ENCODE measurements at places on chromosomes 3 and 15.

DNA sequence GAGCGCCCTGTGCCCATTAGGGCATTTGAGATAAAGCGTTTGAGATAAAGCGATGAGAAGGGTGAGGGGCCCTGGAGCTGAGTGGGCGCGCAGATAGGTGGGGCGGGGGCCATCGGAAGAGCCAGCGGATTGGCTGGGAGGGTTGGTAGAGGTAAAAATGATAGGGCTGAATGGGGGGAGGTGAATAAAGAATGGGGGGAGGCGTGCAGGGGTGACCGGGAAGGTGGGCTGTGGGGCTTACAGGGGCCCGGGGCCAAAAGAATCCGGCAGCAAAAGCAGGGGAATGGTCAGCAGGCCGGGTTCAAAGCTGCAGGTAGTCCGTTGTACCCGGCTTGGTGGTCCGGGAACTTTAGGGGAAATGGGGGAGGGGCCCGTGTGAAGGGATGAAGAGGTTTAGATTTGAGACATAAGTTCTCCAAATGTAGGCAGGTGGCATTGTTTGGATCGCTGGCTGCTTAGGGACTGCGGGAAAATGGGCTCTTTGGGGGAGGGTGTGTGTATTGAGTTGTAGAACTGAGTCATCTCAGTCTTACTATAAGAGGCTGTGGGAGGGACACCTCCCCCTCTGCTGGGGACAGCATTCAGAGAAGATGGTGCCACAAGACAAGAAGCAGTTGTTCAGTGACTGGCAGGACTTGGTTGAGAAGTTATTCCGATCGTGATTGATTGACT, 610 bp downstream of the ARID3B start:
- peak; percentile 17 for DNase-seq

GRCh38 chr3:45275006-45275704, 49.1 kb upstream of the TMEM158 start:
- peak; percentile 4 for DNase-seq

DNA sequence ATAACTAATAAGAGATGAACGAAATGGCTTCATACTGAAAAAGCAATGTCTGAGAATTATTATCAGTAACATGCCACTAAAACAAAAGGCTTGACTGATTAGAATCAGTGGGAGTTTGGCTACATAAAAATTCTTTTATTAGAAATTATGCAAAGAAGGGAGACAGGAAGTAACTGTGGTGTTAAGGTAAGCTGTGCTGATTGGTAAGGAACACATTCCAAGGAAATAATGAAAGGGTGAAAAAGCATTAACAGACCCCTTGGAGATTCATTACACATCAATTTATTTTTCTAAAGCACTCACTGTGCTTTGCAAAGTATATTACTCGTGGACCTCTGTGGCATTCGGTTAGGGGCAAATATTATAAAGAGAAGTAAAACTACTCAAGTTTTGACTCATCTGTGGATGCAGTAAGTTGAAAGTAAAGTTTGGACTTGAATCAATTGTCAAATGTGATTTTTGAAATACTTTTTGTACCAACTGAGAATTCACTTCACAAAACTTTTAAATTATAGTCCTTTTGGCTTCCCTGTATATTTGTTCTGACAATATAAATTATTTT, 176.1 kb upstream of the ZPLD1 start:
- no peak for DNase-seq

DNA sequence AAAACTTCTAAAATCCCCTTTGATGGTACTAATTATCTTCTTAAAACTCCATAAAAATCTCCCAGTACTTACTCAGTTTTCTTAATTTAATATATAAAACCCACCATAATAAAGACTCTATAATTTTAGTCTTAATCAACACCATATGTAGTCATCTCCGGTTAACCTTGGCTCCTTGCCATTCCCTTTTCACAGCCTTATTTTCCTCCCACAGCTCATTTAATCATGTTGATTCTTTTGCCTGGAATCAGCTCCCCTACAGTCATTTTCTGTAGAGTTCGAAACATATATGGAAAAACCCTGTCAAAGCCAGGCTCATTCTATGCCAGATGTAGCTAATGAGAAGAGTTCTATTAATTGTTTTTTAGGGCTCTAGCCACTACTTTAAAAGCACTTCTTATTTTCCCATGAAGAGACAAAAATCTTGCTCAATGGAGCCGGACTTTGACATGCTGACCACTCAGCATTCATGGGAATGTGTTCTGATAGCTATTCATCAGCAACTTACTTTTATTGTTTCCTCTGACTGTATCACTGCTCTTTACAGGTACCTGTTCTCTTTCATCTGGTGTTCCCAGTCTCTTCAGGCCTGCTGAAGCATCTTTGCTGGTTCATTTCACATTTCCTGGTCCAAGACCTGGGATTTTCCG, 573.4 kb downstream of the NAALADL2 start:
- DNase-seq, result no peak

DNA sequence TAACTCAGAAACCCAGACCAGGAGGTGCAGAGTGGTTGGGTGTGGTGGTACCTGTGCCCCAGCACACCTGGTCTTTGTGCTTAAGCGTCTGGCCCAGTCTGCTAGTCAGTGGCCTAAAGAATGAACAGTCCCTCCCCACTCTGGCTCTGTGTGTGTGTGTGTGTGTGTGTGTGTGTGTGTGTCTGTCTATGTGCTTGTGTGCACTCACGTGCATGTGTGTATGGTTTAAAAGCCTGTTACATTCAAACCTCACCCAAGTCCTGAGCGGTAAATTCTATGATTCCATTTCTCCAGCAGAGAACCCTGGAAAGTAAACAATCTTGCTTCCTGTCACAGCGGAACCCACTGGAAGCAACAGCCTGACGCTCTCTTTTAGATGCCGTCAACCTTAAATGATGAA, 34.2 kb downstream of the EDEM1 start:
- DNase-seq, result no peak

GRCh38 chr3:48716508-48716981, 476 bp downstream of the IP6K2 start:
- peak; percentile 40 for DNase-seq

DNA sequence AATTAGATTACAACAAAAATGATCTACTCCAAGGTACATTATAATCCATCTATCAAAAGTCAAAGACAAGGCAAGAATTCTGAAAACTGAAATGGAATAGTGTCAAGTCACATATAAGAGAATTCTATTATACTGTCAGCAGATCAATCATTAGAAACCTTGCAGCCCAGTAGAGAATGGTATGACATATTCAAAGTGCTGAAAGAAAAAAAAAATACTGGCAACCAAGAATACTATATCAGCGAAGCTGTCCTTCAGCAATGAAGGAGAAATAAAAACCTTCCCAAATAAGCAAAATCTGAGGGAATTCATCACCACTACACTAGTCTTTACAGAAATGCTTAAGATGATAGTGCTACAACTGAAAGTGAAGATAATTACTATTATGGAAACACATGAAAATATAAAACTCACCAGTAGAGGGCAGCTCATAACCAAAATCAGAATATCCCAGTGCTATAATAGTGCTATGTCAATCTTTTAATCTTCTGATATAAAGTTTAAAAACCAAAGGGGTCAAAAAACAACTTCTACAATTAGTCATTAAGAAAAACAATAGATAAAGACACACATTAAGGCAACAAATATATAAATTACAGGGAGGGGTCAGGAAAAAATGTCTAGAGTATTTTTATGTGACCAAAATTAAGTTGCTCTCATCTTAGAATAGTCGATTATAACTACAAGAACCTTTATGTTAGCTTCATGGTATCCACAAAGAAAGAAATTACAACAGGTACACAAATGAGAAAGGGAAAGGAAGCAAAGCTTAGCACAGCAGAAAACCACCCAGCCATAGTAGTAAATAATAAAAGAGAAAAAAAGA, 190.7 kb upstream of the CNTN6 start:
- no peak for DNase-seq

DNA sequence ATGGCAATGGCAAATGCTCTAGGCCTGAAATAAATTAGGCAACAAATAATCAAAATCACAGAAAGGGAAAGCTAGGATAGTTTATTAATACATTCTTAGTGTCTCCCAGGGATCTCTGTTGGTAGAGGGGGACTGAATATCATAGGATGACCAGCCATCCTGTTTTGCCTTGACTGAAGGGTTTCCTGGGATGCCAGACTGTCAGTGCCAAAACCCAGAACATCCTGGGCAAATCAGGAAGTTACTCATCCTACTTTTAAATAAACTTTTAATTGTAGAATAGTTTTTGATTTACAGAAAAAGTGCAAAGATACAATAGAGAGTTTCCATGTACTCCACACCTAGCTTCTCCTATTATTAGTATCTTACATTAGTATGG, 21.8 kb upstream of the SIAH2 start:
- DNase-seq, result no peak

GRCh38 chr3:37086918-37087317, 87.5 kb downstream of the LRRFIP2 start:
- no peak for DNase-seq

DNA sequence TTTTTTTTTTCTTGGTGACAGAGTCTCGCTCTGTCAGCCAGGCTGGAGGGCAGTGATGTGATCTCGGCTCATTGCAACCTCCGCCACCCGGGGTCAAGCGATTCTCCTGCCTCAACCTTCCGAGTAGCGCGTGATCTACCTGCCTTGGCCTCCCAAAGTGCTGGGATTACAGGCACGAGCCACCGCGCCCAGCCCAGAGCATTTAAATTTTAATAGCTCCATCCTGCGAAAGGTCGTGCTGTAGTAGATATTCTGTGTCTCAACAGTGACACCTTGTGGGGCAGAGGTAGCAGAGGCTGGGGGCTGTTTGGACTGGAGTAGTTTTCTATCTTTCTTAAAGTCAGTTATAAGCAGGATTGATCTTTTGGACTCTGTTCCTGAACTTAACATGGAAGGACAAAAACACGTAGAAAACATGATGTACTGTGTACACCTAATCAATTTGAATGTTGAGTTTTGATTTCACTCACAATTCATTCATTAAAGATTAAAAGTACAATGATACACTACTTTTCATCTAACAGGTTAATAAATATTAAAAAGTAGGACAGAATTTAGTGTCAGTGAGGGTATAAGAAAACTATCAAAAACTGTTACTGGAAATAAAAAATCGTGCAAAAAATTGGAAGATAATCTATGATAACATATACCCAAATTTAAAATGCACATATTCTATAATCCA, 11.0 kb upstream of the PDCD6IP start:
- peak; percentile 53 for DNase-seq

- no peak for DNase-seq
Measured at GRCh38 chr3:64157150-64158035, 67.9 kb downstream of the PRICKLE2 start.

DNA sequence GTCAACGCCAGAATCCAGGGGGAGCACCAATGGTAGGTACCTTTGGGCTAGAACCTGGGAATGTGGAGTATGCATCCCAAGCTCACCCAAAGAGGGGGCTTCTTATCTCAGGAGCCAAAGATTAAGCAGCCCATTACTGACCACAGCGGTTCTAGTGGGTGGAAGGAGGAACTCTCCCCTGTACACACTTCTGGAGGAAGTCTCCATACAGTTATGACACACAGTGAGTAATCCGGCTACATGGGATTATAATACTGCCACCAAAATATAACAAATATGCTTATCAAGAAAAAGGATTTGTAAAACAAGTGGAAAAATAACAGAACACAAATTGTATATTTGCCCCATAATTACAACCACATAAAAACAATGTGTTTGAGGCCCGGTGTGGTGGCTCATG, 8.4 kb downstream of the MYO1E start:
- no peak for DNase-seq

DNA sequence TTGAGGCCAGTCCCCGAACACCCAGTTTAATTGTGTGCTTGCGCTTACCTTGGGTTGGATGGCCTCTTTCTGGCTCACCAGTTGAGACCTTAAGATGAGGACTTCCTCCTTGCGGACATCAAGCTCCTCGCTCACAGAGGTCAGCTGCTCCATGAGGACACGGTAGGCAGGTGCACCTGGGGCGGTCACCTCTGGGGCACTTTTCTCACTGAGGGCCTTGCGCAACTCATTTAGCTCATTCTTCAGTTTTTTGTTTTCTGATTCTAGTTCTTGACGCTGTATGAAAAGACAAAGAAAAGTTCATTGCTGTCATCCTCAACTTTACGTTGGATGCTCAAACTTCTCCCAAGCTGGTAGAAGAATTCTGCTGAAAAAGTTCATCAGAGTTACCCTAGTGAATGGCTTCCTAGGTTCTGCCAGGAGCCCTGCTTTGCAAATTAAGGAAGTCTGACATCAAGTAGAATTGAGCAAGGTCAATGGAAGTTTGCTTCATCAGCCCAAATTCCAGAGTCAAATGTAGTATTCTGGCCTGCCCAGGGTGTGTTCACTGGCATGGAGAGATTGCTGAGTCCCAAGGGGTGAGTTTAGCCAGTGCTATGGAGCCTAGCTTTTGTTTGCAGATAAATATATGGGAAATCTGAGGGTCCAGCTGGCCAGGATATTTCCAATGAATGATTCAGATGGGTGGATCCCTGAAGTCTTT, 55.8 kb upstream of the MYO5C start:
- no peak for DNase-seq

GRCh38 chr3:66035763-66036477, 2.8 kb downstream of the MAGI1 start:
- DNase-seq, result no peak

DNA sequence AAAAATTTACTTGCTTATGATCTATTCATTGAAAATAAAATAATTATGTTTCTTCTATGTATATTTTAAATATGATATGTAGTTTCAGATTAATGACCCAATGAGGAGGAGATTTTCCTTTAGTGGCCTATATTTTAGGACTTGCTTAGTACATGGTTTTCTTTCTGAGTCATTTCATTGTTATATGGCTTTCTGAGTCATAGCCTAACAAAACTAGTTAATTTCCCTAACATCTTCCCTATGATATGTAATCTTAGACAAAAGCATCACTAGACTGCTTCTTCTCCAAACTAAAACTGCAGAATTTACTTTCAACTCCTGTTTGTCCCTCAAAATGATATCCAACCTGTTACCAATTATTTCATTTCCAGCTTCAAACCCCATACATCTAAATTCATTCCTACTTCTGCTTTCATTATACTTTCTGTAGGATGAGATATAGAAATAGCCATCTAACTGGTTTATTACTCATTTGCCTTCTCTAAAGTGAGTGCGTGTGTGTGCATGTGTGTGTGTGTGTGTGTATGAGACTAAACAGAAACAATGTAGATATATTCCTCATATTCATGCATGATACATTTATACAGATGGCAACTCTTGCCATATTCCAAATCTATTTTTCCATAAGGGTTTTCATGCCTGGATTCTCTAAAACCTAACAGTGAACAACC, 915.0 kb upstream of the GBE1 start:
- DNase-seq, result no peak

- no peak for DNase-seq
Measured at GRCh38 chr3:40623567-40623966, 98.8 kb downstream of the ZNF621 start.

GRCh38 chr3:1823867-1824266, 274.8 kb upstream of the CNTN4 start:
- no peak for DNase-seq

DNA sequence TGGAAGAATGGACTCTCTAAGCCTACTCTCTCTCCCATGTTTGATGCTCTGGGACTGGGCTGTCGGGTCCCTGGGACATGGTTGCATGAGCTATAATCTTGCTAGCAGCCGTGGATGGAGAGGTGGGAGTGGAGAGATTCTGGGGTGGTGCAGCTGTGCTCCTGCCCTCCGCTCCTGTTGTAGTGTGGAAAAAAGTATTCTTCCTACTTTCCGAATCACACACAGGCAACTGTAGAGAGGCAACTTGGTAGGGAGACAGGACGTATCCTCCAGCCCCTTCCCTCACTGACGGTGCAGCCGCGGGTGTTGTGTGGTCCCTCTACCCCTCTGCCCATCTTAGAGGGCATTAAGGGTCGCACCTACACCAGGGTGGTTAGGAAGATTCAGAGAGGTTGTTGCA, 281.4 kb upstream of the TLE3 start:
- no peak for DNase-seq

GRCh38 chr3:62208385-62208784, 165.0 kb downstream of the FEZF2 start:
- DNase-seq, result no peak

Measured in NCI-H1092 treated with DMSO at 0.1 percent for 48 hours (cell line).